ENCODE measurements at places on chromosomes 5 and 9.

DNA sequence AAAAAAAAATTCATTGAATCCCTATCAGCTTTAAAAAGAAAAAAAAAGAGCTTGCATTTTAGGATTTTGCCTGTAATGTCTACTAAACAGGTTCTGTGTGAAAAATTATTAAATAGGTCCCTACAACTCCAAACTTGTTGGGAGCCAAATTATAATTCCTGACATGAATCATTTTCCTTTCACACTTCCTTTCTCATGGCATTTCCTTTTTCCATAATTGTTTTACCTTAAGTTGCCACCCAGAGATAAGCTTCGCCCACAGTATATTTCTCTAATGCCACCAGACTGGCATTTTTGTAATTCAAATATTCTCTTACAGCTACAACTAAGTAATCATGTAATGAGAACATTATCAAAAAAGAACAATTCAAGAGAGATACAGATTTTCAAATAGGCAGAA, 348.8 kb downstream of the EFNA5 start:
- no peak for DNase-seq

- DNase-seq = no peak
Measured at GRCh38 chr5:1349246-1349645, 4.3 kb upstream of the CLPTM1L start.

- no peak for DNase-seq
Measured at GRCh38 chr9:120925535-120926396, 830 bp downstream of the TRAF1 start.

- no peak for DNase-seq
Measured at GRCh38 chr9:70534471-70534870, 120.0 kb upstream of the KLF9 start.

DNA sequence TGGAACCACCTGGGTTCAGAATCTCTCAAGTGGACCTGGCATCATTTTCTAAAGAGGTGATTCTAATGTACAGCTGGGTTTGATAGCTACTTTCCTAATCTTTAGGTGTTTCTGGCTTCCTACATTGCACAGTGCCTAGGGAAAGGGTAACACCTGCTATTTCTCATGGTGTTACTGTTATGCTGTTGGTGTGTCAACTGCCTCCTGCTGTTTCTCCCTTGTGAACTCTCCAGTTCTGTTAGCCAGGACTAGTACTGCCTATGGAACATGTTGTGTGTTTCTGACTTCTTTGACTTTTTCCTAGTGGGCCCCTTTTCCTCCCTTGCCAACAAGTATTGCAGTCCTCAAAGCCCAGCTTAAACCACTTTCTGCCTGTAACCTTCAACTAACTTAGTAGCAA, 5.5 kb downstream of the ARHGEF28 start:
- no peak for DNase-seq
